Stimulated activated CD4-positive, alpha-beta T cell treated with anti-CD3 and anti-CD28 coated beads, Interleukin-12 subunit alpha, Interleukin-12 subunit beta, amount 100 ng/mL, for 48 hours (primary cell): ENCODE measurements at places on chromosomes 5 and 9.

GRCh38 chr5:117779171-117779570 is 1204.5 kb upstream of the SEMA6A start:
- no peak for DNase-seq

- no peak for DNase-seq
These were observed 15.3 kb downstream of the TNFSF15 start for GRCh38 chr9:114790521-114790920.

DNA sequence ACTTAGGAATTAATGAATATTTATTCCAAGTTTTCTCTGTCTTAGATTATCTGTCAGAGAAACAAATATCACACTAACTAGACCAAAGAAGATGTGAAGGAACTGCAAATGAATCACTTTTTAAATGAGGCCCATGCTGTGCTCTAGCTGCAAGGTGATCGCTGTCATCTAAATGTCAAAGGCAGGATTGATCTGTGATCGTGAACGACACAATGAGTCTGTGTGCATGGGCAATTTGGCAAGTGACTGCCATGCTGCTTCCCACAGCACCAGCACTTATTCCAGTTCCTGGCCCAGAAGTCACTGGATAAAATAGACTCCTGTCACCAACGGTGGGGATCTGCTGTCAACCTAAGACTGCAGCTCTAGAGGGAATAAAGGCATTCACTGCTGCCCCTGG is 141.2 kb downstream of the TRIM36 start:
- no peak for DNase-seq

DNA sequence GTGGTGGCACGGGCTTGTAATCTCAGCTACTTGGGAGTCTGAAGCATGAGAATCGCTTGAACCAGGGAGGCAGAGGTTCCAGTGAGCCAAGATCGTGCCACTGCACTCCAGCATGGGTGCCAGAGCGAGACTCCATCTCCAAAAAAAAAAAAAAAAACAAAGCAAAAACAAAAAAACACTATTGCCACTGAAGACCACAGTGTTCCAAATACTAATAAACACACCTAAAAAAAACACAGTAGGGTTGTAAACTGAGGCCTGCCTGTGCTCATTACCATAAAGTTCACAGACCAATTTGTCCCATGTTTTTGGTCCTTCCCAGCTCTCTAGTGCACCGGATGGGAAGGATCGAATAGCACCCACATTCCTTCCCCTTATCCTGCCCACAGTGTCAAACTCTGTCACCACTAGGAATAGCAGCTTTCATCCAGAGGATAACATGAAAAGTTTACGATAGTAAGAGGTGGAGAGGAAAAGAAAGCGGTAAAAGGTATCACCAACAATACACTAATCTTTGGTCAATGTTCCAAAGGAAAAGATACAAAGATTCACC is 49.2 kb downstream of the MYO10 start:
- no peak for DNase-seq

GRCh38 chr5:1036504-1037122 is 28.0 kb downstream of the NKD2 start:
- DNase-seq, result no peak

- DNase-seq, result no peak
These were observed 202.9 kb downstream of the SYK start for GRCh38 chr9:91004484-91004883.

GRCh38 chr9:37617161-37617560 is 24.8 kb upstream of the TOMM5 start:
- DNase-seq, result no peak

GRCh38 chr9:136193891-136194279 is 11.0 kb downstream of the LHX3 start:
- no peak for DNase-seq

DNA sequence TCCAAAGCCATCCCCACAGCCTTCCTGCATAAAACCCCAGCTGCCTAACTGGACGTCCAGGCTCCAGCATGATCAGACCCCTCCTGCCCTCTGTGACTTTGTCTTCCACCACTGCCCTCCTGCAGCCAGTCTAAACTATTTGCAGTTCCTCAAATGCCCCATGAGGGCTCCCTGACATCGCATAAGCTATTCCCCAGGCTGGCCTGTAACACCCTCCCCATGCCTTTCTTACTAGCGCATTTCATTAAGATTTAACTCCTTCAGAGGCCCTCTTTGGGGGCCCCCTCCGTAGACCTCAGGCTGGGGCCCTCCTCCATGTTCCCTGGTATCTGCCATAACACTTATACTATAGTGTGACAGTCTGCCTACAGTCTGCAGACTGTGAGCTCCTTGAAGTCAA is 15.5 kb upstream of the SMIM23 start:
- DNase-seq, result no peak

DNA sequence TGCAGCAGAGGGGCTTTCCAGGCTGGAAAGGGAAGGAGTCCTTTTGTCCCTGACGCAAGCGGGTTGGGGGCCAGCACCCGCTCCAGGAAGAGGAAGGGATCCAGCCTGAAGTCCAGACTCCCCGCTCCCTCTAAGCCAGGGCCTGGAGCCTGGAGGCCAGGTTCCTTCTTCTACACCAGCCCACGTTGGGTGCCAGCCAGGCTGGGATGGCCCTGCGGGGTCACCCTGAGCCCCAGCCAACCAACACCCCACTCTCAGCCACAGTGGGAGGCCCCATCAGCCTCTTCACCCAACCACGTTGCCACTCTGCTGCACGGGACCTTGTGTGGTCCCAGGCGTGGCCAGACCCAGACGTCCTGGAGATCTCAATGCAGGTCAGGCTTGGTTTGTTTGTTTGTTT is 970 bp upstream of the FUT7 start:
- DNase-seq, result no peak

- DNase-seq, result no peak
These were observed 57.2 kb upstream of the GHR start for GRCh38 chr5:42366051-42366450.
